ENCODE measurements at places on chromosomes 5 and 9. TPM values are rescaled to one million over a fixed set of nuclear protein-coding genes. Genes with fewer than 3 reads are reported as not detected.
A peak's percentile ranks its signal among the peaks of the same experiment; 100 is the strongest.

DNA sequence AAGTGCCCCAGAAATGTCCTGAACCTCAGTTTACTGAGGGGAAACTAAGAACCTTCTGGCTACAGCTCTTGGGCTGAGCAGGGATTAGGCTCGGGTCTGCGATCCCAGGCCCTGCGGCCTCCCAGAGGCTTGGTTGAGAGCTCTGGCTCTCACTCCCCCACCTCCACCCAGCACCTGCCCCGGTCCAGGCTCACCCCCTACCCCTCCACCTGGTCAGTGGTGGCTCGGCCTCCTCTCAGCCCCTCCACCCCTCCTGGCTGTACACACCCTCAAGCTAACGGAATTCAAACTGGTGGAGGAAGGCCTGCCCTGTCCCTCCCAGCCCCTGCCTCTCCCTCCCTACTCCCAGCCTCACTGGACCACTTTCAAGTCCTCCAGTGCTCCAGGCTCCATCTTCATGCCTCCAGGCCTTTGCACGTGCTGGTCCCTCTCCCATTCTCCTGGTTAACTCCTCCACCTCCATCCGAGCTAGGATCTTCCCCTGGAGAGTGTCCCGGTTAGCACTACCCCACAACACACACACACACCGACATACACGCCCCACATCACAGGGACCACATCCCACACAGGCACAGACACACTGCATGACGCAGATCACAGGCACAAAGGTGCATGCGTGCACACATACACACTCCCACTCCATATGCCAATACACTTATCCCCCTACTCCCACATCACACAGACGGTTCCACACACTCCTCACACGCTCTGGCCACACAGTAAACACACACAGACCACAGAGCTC lies 130.9 kb downstream of the C9orf50 start:
- DNase-seq, result no peak

Gene SLC9A3
- total RNA-seq, result 701 TPM

DNA sequence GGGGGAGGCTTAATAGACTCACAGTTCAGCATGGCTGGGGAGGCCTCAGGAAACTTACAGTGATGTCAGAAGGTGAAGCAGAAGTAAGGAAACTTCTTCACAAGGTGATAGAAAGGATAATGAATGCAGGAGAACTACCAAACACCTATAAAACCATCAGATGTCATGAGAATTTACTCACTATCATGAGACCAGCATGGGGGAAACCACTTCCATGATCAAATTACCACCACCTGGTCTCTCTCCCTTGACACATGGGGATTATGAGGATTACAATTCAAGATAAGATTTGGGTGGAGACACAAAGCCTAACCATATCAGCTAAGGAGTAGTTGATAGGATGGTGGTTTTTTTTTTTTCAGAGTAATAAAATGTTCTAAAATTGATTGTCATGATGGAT lies 201.8 kb downstream of the CDH12 start:
- DNase-seq, result no peak

GRCh38 chr9:135819905-135820304 lies 87.4 kb downstream of the CAMSAP1 start:
- DNase-seq, result no peak

Gene PRR16
- total RNA-seq, result 2.7 TPM

DNA sequence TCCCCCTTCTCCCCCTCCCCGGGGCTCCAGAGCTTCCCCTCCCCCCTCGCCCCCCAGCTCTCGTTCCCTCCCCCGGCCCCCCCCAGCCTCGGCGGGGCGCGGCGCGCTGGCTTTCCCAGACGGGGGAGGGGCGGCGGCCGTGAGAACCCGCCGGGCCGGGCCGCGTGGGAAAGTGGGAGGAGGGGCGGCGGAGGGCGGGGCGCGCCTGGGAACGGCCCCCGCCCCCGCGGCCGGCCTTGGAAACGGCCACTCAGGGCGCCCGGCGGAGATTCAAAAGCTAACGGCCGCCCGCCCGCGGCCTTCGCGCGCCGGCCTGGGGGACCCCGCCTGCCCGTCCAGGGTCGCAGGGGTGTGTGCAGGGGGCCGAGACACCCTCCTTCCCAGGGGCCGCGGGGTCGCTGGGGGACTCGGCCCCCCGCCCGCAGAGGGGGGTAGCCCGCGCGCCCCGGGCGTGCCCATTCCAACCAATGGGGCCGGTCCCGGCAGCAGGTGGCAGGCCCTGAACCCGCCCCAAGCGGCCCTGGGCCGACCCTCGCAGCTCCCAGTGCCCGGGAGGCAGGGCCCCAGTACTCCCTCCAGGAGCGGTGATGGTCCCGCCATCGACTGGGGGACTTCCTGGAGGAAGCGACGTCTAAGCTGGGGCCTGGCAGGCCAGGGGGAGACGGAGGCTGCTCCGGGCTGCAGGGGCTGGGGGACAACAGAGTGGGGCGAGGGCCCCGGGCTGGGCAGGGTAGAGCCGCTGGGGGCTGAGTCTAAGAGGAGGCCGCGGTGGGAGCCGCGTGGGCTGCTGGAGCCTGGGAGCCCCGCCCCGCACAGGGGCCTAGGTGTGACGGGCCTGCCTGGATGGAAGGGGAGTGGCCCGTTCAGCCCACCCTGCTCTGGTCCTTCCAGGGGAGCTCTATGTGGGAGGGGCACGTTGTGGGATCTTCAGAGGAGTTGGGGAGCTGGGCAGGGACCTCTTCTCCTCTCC lies 14.2 kb upstream of the NRARP start:
- peak; percentile 66 for DNase-seq

DNA sequence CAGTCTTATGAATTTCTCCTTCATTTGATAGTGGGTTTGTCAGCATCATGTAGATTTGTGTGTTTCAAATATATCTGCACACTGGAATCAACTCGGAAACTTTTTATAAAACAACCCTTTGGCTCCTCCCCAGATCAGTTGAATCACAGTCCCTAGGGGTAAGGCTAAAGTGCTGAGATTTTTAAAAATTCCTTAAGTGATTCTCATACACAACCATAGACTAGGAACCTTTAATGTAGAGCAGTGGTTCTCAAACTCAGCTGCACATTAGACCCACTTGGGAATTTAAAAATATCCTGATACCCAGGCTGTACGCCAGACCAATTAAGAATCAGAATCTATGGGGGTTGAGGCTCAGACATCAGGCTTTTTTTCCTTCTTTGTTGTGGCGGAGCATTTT lies 17.5 kb upstream of the JAK2 start:
- no peak for DNase-seq

- no peak for DNase-seq
Measured at GRCh38 chr5:130106480-130106879, 202.2 kb downstream of the CHSY3 start.

Gene PCDHGC5
- 2.5 TPM for total RNA-seq

GRCh38 chr5:112641515-112642110 lies 96.1 kb upstream of the APC start:
- no peak for DNase-seq

- DNase-seq, result no peak
Measured at GRCh38 chr9:16039988-16040761, 487.3 kb downstream of the CCDC171 start.

Gene TRMT10B
- total RNA-seq, result 4.0 TPM

DNA sequence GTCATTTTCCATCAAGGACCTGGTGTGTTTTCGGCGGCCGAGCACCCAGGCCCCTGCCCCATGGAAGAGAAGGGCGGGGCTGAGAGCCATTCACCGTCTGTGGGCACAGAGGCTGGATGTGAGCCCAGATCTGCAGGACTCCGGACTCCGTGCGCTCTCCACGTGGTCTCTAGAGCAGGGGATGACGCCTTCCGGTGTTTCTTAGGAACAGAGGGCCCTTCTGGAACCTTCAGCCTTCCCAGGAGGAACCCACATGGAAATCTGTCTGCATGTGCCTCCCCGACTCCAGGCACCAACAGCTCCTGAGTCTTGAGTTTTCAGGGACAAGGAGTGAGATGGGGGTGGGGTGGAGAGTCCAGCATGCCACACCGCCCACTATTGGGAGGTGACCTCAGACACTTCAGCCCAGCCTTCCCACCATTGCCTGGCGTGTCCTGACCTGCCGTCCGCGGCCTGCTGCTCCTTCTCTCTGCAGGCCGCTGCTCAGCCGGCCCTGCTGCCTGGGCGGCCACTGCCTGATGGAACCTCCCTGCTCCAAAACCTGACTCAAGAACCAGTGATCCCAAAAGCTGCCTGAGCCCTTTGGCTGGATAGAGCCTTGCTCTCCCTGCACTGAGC lies 2.4 kb upstream of the RXRA start:
- peak; percentile 83 for DNase-seq

GRCh38 chr9:124562328-124562727 lies 55.1 kb upstream of the NR5A1 start:
- DNase-seq, result no peak

Gene SPATA31A5
- total RNA-seq, result not detected

DNA sequence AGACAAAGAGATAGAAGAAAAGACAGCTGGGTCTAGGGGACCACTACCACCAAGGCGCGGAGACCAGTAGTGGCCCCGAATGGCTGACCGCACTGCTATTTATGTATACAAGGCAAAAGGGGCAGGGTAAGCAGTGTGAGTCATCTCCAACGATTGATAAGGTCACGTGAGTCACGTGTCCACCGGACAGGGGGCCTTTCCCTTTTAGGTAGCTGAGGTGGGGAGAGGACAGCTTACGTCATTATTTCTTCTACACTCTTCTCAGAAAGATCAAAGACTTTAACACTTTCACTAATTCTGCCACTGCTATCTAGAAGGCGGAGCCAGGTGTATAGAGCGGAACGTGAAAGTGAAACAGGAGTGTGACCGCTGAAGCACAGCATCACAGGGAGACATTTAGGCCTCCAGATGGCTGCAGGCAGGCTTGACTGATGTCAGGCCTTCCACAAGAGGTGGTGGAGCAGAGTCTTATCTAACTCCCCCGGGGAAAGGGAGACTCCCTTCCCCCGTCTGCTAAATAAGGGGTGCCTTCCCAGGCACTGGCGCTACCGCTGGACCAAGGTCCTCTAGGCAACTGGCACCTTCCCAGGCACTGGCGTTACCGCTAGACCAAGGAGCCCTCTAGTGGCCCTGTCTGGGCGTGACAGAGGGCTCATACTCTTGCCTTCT lies 6.1 kb upstream of the PRR16 start:
- DNase-seq, result peak; percentile 81

DNA sequence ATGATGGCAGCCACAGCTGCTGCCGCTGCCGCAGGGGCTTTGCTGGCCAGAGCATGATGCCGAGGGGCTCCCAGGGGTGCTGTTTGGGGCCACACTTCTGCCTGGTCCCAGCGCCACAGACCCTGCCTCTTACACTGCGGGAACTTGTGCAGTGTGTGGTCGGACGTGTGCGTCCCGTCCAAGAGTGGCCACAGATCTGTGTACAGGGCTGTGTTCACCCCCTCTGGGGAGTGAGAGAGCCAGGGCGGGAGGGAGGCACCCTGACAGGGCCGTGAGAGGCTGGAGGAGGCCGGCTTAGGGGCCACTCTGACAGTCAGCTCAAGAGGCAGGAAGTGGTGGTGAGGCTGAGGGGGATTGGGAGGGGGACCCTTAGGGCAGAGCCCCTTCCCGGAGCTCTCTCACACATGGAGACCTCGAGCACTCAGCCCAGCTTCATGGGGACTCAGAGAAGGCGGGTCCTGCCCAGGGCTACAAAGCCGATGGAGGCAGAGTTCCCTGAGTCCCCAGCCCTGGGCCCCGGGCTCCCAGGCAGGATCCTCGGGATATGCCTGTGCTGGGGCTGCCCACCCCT lies 13.1 kb upstream of the CARD19 start:
- DNase-seq, result no peak

Gene CARTPT
- not detected for total RNA-seq

- DNase-seq, result no peak
Measured at GRCh38 chr5:134028496-134028895, 23.7 kb upstream of the VDAC1 start.

- DNase-seq, result no peak
Measured at GRCh38 chr9:6681957-6682501, 36.5 kb upstream of the GLDC start.

DNA sequence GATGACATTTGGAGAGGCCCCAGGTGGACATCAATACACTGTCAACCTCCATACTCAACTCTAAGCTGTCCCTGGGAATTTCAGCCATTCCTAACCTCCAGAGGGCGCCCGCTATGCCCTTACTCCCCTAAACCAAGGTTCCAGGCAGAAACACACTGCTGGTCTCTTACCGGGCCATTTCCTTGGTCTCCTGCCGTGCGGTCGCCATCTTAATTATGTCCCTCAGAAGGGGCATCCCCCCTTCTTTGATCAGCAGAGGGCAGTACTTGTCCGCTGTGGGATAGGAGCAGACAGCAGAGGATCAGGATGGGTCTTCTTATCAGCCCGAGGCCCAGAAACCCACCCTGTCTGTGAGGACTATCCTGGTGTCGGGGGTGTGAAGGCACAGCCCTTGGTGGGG lies 9.3 kb upstream of the ZDHHC12 start:
- peak; percentile 78 for DNase-seq

Gene DPH7
- 53.5 TPM for total RNA-seq

DNA sequence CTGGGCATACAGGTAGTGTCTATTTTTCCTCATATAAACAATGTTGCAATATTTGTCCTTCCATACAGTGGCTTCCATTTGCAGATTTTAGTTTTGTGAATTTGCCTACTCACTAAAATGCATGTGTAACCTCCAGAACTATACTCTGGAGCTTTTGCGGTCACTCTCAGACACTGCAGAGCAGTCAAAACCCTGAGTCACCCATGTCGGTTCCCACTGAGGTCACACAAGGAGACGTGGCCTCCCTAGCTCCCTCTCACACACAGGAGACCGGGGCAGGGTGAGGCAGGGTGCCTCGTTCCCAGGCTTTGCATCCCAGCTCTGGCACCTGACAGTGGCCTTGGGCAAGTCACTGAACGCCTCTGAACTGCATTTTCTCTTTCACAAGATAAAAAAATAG lies 55.5 kb upstream of the ZNF354A start:
- DNase-seq, result no peak

GRCh38 chr5:1801967-1802295 lies 724 bp downstream of the NDUFS6 start:
- no peak for DNase-seq

GRCh38 chr5:132819468-132819867 lies 6.4 kb downstream of the SOWAHA start:
- no peak for DNase-seq

DNA sequence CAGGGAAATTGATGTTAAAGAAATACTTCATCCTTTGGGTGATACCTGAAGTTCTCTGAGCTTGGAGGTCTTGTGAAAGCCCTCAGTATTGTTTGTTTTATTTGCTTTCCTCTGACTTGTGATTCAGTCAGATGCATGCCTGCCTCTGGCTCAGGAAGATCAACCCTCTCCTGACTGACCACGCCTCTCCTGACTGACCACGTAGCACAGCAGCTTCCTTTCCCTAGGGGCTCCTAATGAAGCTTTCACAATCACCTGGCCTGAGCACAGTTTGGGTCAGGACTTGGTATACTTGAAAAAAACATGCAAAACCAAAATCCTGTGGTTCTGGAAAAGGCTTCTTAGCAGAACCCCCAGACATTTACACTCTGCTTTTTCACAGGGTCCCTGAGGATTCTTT lies 3.8 kb downstream of the TGFBI start:
- no peak for DNase-seq

- no peak for DNase-seq
Measured at GRCh38 chr5:165327631-165328030, 1822.2 kb downstream of the MAT2B start.

Gene AIF1L
- total RNA-seq, result 1.2 TPM

Gene HMMR
- 1.6 TPM for total RNA-seq

Measured in transverse colon (tissue), 4 donors.